Brain (organoid and tissue), 16 donors: ENCODE measurements at places on chromosomes 4 and X.
A peak's percentile ranks its signal among the peaks of the same experiment; 100 is the strongest.

GRCh38 chrX:38654302-38654701, 93.0 kb downstream of the TSPAN7 start:
- peak; percentile 72 for DNase-seq

DNA sequence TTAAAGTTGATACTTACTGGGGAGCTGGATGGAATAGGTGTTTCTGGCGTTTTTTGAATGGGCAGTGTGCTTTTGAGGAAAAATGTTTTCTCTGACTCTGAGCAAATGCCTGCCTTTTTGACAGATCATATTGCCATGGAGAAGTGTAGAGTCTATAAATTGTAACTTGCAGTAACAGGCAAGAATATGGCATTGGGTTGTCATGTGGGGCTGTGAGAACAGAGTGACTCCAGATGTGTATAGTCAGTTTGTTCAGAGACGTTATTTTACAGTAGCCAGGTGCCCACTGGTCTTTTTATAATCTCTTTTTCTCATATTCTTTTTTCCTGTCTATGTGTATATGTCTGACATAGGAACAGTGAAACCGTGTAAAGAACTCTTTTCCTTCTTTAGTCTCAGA, 40.8 kb downstream of the RAPGEF2 start:
- peak; percentile 48 for DNase-seq

DNA sequence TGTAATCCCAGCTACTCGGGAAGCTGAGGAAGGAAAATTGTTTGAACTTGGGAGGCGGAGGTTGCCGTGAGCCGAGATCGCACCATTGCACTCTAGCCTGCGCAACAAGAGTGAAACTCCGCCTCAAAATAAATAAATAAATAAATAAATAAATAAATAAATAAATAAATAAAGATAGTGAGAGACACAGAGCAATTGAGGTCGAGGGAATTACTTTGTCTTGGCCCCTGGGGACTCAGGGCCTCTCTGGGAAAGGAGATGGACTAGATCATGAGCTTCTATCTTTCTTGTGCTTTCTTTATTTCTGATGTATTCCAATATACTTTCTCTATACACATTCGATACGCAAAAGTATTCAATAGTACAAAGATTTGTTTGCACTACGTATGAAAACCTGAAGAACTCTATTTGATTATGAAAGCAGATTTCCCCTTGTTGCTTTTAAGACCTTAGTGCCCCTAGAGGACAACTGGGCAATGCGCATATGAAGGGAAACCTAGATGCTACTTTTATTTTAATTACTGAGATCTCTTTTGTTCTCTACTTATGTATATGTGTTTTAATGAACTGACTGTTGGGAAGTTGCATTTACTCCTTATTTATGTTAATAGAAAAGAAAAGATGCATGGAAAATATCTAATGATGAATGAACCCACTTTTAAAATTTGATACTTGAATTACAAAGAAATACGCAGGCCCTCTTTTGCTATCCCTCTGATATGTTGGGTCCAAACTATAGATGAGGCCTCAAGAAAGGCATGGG, 12.8 kb upstream of the ELOVL6 start:
- no peak for DNase-seq

DNA sequence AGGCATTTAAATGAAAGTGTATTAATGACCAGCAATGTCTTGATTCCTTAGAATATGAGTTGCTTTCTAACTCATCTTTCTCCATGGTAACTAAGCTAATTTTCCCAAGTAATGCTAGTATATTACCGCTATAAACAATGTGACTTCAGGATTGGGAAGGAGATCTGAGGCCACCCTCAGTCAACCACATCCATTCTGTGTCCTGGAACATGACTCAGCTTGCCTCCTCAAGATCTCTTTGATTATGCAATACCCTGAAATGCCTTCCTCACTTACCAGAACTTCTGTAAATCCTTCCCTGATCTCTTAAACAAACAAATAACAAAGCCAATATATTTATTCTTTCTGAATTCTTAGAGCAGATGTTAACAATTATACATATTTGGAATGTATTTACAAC, 1495.5 kb downstream of the PCDH18 start:
- DNase-seq: no peak

GRCh38 chr4:6383009-6383404, 89.4 kb downstream of the PPP2R2C start:
- no peak for DNase-seq

DNA sequence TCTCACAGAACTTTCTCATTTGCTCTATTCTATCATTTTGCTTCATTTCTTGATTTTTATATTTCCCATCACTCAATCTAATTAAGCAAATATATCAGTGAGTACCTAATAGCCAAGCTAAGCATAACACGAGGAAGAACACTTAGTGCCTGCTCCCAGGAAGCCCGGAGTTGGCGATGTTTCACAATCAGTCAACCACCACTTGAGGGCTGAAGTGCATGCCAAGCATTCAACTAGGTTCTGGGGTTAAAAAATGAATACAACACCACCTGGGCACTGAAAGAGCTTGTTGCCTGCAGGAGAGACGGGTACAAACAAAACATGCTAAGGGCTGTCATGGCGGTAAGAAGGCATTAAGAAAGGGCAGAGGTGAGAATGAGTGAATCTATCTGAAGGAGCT, 47.5 kb downstream of the UCHL1 start:
- no peak for DNase-seq

- DNase-seq: no peak
Measured at GRCh38 chrX:129783291-129783713, 3.6 kb downstream of the SASH3 start.

DNA sequence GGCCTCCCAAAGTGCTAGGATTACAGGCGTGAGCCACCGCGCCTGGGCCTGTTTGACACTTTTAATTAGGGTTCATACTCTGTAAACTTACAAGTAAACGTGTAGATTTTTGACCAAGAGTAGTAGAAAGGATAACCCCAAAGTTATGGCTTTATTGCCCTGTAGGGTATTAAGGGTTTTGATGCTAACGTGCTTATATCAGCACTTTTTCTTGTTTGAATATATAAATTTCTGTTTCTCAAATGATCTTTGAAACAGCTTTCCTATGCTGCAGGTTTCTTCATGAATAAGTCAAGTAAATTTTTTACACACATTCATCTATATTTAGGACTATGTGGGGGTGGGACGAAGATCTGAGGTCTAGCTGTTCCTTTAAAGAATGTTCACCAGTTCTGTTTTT, 29.3 kb upstream of the REPS2 start:
- DNase-seq: no peak

- DNase-seq: no peak
Measured at GRCh38 chrX:113644426-113644825, 803.8 kb upstream of the AMOT start.

DNA sequence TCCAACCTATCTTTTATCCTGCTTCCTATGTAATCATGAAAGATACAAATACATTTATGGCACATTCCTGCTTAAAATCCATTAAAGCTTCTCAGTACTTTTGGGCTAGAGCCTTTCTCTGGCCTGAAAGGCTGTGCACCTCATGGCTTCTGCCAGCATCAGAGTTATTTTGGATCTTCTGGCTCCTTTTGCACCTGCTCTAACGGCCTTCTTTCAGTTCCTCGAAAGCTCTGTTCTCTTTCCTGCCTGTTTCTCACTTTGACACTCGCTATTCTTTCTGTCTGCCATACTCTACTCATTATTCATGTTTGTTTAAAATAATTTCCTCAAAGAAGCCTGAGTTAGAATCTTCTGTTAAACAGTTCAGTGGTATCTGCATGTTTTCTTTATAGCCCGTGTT, 86.0 kb downstream of the LRP2BP start:
- DNase-seq: no peak

DNA sequence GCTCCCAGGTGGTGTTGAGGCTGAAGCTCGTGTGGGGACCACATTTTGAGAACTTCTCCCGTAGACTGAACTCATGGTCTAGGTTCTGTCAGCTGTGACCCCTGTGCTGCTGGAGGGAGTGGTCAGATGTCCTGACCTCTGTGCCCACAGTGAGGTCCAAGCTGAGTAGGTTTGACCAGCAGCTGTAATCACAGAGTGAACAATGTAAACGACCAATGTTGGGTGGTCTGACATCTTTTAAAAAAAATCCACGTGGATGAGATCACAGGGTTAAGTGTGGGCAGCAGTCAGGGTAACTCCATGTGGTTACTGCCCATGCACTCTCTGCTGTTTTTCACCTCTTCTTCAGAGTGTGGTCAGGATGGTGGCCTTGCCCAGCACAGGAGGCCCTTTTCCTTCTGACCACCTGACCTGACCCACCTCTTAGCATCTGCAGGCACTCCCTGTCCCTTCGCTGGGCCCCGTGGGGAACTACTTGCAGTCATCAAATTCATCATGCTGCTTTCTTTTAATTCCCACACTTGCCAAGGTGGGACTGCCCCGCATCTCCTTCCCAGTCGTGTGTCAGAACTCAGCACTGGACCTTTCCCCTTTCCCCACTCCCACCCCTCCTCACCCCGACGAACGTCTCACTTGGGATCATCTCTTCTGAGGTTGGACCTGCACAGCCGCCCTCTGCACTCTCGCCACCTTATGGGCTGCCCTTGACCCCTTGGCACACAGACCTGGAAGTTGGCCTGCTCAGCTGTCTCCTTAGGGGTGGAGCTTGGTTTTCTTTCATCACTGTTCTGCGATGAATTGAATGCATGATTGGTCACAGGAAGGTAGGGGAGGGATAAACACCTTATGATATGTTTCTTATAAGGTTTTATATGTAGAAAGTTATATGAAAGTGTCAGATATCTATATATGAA, 120.1 kb downstream of the PTTG2 start:
- no peak for DNase-seq

DNA sequence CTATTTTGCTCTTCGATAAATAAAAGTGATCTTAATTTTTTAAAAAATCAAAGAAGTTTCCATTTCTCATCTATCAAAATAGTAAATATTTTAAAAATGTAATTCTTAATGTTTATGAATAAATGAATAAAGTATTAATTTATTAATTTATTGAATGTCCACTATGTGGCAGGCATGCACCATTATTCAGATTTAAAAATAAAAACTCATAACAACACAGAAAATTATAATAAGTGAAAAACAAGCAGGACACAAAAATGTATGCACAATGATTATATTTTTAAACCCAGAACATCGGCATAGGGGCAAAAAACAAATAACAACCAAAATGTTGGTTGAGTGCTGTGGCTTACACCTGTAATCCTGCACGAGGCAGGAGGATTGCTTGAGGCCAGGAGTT, 5.3 kb upstream of the PYURF start:
- DNase-seq: peak; percentile 24

DNA sequence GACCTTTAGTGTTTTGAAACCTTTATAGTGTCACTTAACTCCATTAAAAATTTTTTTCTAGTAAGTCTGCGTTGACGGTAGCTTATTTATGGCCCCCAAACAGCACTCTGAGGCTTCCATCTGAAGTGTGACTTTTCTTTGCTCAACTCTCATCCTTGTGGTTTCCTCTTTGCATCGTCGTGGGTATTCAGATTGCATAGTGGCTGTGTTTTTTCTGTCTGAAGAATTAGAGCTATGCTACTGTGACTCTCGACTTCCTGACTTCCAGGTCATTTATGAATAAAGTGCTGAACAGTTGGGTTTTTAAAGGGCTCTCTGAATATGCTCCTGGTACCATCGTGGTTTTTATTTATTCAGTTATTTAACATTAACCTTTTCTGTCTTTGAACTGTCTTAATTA, 44.9 kb downstream of the JADE1 start:
- DNase-seq: no peak

GRCh38 chr4:74456056-74456744, 11.3 kb downstream of the AREG start:
- no peak for DNase-seq

GRCh38 chr4:118171381-118171780, 137.1 kb downstream of the NDST3 start:
- DNase-seq: no peak

DNA sequence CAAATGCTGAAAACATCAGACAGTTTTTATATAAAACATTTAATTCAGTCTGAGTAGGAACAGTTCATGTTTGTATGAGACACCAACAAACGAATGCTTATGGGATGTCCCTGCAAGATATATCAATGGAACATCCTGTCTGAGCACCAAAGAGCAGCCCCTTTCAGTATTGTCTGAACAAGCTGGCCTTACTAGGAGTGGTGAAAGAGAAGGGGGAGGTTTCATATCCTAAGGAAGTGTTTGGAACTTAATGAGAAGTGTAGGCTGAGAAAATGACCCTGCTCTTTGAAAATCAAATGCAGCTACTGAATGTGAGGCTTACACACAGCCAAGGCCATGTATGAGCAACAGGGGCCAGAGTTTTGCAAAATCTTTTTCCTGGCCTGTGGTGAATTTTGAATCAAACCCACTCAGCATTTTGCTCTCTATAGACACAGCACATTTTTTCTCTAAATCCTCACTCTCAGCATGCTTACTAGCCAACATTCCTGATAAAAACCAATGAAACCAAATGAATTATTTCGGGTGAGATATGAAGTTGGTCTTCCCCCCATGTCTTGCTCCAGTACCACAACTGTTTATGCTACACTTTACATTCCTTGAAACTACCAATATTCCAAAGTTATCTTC, 119.4 kb downstream of the LUZP4 start:
- DNase-seq: no peak

GRCh38 chrX:8204169-8204935, 33.3 kb upstream of the VCX2 start:
- no peak for DNase-seq

GRCh38 chr4:123381996-123382395, 14.6 kb upstream of the SPRY1 start:
- DNase-seq: no peak

DNA sequence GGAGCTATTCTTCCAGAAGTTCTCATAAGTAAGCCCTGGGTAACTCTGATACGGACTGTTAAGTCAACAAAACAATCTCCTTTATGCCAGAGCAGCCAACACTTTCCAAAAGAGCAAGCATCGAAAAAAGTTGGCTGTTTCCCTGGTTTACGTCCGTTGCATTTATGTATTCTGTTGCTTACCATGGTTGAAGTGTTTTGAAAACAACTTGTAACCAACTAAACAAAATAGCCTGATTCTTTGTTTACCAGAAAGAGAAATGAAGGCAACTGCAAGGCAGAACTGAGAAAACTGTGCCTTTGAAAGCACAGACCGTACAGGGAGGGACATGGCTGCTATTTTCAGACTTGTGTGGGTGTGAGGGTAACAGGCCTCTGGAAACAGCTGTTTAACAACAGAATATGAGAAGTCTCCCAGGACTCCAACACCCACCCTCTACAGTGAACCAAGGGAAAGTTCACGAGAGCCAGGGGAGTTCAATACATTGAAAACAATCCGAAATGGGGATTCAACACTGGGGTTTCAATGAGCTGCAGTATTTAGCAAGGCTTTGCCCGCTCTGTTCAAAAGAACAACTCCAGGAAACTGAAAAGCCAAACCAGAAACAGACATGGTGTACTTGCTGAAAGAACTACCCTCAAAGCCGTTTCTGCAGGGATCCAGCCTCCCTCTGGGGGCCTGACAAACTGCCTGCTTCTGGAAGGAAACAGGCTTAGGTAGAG, 95.8 kb upstream of the EGFL6 start:
- DNase-seq: peak; percentile 29

- no peak for DNase-seq
Measured at GRCh38 chr4:48375651-48376304, 34.4 kb downstream of the SLAIN2 start.

DNA sequence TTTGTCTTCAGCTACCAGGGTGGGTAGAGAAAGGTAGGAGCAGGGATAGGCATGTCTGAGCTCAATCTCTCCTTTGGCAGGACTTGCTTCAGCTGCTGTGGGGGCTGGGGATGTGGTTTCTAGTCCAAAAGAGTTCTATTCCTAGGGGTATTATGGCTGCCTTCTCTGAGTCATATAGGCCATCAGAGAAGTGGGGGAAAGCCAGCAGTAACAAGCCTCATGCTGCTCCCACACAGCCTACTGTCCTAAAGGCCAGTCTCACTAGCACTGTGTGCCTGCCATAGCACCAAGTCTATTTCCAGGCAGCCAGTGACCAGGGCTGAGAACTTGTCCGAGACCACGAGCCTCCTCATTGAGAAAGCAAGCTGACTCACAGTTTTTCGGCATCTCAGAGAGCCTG, 270.6 kb downstream of the DCAF12L2 start:
- DNase-seq: no peak
